ENCODE measurements at places on chromosomes 1 and 21.

- DNase-seq: no peak
These were observed 62.0 kb downstream of the NVL start for GRCh38 chr1:224267925-224268324.

DNA sequence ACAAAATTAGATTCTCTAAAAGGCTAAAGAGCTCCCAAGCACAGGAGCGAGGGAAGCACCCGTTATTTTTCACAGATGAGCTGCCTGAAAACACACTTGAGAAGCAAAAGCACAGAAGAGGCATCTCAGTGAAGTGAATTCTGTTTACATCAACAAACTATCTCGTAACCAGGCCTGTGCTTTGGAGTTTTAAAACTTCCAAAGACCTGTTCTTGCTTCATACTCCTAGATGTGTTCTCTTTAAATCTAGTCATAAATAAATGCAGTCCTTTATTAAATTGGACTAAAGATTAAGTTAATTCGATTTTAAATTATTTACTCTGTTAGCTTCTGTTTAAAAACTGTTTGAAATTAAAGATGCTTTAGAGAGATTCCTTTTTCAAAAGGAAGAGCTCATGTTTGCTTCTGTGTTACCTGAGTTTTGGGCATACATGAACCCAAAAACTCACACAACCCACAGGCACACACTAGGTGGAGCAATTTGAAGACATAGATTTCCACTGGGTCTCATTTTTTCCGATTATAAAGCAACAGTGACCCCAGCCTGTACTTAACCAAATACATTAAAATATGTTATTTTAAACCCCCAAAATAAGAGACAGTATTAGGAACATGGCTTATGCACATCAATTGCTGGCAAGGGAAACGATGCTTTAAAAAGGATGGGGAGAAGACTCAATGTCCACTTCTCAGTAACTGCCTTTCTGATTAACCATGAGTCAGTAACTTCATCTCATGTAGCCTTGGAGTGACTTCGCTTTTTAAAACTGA is 648.2 kb downstream of the SMYD3 start:
- no peak for DNase-seq

DNA sequence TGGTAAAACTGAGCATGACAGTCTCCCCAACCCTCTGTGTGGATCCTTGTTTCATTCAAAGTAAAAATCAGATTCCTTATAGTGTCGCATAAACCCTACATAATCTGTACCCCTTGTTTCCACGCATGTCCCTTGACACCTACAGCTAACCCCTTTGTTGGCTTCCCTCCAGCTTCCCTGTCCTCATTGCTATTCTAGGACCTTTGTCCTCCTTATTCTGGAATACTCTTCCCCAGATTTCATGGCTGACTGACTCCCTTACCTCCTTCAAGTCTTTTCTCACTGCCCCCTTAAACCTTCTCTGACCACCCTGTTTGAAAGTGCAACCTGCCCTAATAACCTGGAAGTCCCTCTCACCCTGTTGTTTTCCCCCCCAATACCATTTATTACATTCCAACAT is 4.0 kb downstream of the RNF11 start:
- DNase-seq: no peak

- DNase-seq: no peak
These were observed 166.7 kb downstream of the MIS18A start for GRCh38 chr21:32112195-32112594.

DNA sequence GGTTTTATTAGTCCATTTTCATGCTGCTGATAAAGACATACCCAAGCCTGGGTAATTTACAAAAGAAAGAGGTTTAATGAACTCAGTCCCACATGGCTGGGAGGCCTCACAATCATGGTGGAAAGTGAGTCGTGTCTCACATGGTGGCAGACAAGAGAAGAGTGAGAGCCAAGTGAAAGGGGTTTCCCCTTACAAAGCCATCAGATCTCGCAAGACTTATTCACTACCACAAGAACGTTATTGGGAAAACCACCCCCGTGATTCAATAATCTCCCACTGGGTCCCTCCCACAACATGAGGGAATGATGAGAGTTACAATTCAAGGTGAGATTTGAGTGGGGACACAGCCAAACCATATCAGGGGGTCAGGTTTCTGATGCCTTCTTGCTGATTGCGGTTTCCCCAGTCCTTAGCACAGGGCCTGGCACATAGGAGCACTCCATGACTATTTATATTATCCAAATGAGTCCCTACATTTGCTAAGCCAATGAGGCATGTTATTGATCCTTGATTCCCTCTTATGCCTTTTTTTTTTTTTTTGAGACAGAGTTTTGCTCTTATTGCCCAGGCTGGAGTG is 35.3 kb upstream of the PAXBP1 start:
- no peak for DNase-seq

DNA sequence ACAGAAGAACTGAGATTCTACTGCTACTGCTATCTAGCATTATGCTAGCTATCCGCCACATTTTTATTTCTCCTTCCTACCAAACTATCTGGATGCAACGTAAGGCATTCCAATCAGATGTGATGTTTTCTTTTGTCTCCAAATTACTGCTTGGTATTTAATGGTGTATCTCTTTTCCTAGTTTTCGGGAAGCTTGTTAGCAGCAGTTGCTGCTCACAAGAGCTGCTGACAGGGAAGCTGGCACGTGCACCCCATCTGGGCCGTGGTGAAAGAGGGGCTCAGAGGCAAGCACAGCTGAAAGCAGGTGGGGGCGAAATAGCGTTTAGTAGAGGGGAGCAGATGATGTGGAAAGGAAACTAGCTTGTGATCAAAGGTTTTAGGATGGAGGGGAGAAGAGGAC is 57.3 kb downstream of the JAK1 start:
- DNase-seq: no peak

DNA sequence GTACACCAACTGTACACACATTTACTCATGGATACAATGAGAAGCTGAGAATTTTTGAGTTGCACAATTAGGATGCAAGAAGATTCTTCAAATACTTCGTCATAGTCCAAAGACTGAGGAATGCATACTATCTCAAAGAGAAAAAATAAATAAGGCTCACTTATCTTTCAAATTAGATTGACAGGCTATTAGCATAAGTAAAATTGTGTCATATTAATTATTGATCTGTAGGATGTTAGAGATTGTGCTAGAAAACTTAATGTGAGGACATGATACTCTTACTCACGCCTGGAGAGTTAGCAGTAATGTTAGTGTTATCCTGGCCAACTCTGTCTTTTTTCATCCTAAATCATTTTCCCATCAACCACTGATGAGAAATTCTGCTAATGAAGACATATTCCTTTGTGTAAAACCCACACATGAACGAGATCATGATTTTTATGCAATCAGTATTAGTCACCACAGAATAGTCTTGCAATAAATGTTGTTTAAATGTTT is 659.0 kb downstream of the LTN1 start:
- no peak for DNase-seq

DNA sequence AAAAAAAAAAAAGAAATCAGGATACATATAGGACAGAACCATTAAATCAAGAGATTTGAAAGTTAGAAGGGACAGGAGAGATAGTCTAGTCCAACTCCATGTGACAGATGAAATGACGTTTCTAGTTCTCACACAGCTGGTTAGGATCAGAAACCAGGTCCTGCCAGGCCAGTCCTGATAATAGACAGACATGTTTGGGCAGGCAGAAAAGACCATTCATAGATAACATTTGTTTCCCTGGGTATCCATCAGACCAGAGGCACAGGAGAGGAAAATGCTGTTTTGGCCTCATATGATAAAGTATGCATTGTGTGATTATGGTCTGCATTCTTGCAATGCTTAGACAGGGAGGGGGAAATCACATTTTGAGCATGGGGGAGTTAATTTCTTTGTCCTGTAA is 29.3 kb downstream of the ZBTB8B start:
- DNase-seq: no peak

- DNase-seq: no peak
These were observed 44.1 kb downstream of the XCL2 start for GRCh38 chr1:168499688-168500049.

DNA sequence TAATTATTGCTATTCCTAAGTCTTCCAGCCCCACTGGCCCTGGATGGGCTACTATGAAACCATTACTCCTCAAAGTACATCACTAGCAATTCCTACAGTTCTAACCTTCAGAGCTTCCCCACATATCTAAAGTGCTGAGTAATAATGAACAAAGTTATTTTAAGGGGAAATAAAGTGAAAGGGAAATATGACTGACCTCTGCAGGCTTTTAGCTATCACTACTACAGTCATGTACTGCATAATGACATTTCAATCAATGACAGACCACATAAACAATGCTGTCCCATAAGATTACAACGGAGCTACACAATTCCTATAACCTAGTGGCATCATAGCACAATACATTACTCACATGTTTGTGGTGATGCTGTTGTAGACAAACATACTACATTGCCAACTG is 32.5 kb upstream of the ASPM start:
- no peak for DNase-seq

DNA sequence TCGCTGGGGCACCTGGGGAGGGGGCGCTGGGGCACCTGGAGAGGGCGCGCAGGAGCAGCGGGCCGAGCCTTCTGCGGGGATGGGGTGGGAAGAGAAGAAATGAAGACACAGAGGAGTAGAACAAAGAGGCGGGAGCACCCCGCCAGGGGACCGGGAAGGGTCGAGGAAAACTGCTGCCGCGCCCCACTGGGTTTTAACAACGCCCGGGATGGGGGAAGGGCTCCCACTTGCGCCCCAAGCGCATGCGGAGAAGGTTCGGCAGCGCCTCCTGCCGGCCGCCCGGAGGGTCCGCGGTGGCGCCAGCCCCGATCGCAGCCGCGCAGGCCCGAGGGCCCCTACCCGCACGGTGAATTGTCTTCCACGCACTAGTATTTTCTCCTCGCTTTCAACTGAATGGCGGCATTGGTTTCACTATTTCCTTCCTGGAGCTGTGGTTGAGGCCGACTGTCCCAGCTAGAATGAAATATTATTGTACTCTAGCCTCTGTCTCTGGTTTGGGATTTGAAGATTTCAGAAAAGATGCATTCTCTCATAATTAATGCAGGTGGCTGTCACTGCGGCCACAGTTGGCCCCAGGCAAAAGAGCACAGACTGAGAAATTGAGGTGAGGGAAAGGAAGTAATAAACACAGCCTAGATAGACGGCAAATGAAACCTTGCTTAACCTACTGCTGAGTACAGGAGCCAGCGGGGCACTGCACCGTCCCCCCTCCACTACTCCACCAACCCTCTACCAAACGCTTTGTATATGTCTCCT is 57.3 kb downstream of the MAB21L3 start:
- peak; percentile 59 for DNase-seq
